ENCODE measurements at places on chromosomes 1 and 21.

DNA sequence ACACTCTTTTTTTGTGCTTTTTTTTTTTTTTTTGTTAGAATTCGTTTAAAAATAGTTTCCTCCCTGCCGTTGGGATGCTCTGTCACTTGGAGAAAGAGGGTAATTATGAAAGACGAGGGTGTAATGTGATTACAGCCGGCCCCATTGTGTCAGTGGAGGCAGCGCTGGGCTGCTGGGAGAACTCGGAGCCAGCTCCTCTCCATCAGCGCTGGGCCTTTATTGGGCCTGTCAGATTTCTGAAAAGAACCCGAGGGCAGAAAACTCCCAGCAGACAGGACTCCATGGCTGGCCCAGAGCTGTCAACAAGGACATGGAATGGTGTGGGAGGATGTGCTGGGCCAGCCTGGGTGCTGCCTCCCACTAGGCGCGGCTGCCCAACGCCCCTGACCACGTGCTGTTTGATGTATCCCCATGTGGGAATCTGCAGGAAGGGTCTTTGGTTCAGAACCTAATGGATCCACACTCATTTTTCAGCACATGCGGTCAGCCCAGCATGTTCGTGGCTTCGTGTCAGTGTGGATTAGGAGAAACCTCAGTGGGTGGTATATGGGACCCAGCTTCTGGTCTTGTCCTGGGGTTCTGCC lies 222.6 kb upstream of the KIAA0040 start:
- no peak for DNase-seq

DNA sequence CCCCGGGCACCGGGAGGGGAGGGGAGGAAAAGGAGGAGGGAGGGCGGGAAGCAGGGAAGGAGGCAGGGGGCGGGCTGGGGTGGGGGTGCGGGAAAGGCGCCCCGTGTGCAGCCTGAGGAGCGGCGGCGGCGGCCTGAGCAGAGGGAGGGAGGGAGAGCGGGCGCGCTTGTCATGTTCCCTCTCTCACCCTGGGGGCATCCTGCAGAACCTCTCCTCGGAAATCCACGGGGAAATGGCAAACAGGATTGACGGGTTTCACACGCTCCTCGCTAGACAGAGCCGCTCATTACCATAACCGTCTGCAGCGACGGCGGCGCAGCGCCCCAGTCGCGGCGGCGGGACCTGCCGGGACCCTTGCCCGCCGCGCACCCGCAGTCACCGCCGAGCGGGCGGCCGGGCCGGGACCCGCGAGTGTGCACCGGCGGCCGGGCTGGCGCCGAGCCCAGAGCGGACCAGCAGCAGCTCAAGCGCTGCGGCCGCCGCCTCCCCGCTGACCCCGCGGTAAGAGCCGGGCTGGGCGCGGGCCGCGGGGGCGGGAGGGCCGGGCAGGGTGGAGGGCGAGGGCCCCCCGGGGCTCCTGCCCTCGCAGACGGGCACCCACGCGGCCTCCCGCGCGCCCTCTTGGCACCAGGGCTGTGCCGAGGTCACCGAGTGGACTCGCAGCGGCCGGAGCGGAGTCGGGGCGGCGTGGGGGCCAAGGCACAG lies at the start of gene SERTAD4:
Gene SERTAD4, plus strand, starts transcription at position 286 of the 705 bp plus-strand sequence. CDS start 5,165 bp downstream, outside the sequence.
- no peak for DNase-seq

- no peak for DNase-seq
Measured at GRCh38 chr1:30461640-30462039, 261.7 kb downstream of the MATN1 start.

- no peak for DNase-seq
Measured at GRCh38 chr1:50527249-50527986, 104.2 kb upstream of the DMRTA2 start.

DNA sequence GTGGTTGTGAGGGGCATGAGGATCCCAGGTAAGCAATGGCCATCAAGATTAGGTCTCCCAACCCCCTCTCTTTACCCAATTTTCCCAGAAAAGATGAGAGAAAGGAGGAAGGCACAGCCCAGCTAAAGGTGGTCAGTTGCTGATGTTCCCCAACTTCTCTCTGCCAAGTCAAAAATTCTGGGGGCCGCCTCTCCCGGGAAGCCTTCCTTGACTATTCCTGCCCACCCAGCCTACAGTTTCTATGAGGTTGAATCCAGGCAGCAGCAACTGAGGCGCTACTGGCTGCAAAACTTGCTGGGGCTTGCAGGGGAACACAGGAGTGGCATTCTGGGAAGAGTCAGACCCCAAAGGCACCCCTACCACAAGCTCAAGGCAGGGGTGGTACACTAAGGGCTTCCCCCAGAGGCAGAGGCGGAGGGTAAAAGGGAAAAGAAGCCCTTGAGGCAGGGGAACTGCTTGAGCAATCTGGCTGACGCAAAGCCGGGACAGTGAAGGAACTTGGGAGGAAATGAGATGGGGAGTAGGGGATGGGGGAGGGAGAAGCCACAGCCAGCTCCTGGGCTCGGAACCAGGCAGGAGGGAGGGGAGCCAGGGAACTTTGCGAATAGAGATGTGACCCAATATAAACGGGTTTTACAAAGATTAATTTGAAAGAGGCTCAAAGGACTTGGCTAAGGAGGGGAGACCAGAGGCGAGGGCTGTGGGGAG lies 31.2 kb downstream of the SDC3 start:
- no peak for DNase-seq

DNA sequence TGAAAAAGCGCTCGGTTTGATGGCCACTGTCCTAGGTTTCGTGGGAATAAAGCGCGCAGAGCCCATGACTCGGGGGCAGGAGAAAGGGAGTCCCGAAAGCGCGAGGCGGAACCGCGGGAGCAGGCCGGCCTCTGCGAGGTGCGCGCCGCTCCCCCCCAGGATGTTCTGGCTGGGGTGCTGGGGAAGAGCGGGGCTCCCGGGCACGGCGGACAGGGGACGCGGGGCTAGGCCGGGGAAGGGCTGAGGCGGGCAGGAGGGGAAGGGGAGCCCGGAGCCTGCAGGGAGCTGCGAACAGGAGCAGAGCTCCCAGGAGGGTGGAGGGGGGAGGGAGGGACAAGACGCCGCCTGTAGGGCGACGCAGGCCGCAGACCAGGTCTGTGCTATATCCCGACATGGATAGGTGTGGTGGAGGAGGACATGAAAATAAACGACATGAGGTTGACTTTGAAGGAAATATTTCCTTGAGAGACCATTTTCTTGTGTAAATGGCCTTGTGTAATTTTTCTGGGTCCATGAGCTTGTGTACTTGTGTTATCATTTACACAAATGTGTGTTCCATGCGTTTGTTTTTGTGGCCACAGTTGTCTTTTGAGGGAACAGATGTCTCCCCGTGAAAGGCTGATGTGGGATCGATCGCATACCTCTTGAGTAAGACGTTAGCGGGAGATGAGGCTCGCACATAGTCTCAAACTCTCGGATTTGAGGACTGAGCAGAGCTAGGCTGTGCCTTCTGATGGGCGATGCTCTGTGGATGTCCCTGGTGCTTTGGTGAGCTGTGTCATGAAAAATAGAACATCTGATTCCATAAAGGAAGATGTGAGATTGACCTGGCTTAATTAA lies 1.3 kb downstream of the PCNT start:
- DNase-seq = peak; percentile 28

DNA sequence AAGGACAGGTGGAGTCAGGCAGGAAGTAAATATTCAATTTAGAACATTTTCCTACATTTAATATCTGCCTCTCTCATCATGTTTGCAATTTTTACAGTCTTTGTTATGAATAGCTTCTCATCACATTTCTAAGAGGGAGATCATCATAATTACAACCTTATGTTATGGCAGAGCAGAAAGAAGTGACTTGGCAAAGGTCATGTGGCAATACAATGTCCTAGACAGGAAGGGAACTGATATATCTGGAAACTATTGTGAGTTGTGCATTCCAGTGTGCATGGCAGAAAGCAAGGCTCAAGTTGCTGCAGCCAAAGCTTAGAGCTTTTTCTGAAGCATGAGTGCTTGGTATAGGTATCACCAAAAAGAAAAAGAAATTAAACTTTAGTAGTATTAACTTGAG lies 43.8 kb upstream of the PRRX1 start:
- no peak for DNase-seq

- DNase-seq = no peak
Measured at GRCh38 chr1:93223023-93223675, 42.6 kb downstream of the CCDC18 start.

DNA sequence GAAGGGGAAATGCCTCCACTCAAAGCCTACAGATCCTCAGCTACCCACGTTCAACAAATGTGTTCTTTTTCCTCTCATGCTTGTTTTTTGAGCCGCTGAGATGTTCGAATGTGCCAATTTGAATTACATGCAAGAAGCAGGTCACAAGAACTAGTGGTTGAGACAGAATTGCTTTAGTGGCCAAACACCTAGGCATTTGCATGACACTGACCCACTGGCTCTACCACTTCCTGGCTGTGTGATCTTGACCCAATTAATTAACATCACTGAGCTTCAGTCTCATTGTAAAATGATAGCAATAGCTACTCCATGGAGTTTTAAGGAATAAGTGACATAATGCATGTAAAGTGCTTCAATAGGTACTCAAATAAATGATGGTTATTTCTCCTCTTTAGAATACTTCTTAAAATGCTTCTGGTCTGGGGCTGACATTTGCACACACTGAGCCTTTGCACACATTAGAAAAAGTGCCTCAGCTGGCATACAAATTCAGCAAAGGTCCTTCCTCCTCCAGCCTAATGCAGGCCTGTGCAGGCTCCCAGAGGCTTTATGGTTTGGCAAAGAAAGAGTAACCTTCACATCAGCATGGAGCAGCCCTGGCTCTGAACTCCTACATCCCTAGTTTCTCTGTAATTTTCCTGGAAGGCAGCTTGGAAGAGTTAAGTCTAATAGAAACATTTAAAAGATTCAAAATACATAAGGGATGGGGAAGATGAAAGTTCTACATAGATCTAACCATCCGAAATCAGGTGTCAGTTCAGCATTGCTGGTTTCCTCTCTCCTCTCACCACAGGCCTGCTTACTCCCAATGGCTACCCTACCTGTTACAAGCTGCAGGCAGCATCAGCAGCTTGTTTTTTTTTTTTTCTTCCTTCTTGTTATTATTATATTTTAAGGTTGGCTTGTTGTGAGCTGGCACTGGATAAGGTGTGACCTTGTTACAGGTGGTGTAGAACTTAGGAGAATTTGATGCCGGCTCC lies 107.4 kb downstream of the TBX19 start:
- DNase-seq = no peak

DNA sequence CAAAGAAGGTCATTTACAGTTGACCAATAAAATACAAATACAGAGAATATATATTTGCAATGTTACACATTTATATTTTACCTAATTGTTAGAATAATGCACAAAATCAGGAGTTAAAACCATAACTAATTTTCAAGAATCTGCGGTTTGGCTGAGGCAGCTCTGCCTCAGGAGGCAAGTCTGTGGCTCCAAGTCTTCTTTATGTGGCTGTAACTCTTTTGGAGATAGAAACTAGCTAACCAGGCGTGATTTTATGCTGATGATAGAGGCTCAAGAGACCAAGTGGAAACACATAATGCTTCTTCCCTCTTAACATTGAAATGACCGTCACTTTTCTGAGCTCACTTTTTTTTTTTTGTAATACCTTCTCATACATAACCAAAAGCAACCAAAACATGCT lies 744.7 kb upstream of the CXADR start:
- no peak for DNase-seq

DNA sequence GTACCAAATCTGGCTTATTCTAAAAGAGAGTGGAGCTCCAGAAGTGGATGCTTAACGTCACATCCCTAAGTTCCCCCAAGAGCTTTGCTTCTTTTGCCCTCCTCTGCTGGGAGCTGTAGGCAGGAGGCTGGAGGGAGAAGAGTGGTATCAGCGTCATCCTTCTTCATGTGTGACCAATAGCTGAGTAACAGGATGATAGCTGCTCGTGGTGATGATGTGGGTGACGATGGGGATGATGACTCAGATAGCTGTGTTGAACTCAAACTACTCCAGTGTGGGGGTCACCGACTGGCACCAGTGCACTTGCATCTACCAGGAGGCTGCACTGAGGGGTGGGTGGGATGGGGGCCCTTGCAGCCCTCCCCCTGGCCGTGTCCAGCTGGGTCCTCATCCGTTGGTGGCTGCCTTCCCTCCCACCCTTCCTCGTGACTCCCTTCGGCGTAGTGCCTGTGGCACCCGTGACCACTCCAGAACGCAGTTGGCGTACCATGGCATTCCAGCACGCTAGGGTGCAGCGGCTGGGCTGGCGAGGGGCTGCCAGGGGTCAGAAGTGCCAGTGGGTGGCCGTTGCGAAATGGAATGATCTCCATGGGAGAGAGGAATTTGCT lies 1.1 kb downstream of the IGFN1 start:
- peak; percentile 29 for DNase-seq

- DNase-seq = no peak
Measured at GRCh38 chr1:34713443-34713842, 41.4 kb upstream of the GJB5 start.

DNA sequence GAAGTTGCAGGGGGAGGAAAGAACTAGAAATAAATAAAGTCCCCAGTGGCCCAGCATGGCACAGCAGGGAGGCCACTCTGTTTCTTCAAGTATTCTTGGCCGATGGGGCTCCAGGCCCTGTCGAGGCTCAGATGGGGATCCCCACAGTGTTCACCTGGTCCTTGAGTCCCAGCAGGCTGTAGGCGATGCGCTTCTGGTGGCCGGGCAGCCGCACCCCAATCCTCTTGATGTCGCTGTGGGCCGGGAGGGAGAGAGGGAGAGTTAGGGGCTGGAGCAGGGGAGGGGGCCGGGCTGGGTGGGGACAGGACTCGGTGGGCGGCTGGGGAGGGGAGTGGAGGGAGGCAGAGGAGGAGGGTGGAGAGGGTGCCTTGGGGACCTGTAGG lies 30.8 kb downstream of the EPHA2 start:
- no peak for DNase-seq

DNA sequence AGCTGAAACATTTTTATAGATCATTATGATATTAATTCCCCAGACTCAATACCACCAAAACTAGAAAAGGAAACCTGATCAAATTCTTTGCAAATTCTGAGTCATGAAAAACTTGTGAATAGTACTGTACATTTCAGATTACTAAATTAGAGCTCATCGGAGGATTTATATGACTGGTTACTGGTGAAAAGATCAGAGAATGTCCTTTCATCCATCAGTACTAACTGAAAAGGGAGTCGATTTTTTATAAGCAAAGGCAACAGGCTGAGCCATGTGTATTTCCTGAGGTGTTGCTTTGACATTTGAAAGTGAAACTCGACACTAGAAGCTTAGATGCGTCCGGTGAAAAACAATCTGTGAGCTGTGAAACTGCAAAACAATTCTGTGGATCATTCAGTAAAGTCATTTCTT lies 155.7 kb downstream of the TNFSF18 start:
- no peak for DNase-seq

- no peak for DNase-seq
Measured at GRCh38 chr1:6178751-6179563, 1.2 kb downstream of the CHD5 start.

GRCh38 chr1:229822026-229822425 lies 196.0 kb downstream of the URB2 start:
- no peak for DNase-seq

DNA sequence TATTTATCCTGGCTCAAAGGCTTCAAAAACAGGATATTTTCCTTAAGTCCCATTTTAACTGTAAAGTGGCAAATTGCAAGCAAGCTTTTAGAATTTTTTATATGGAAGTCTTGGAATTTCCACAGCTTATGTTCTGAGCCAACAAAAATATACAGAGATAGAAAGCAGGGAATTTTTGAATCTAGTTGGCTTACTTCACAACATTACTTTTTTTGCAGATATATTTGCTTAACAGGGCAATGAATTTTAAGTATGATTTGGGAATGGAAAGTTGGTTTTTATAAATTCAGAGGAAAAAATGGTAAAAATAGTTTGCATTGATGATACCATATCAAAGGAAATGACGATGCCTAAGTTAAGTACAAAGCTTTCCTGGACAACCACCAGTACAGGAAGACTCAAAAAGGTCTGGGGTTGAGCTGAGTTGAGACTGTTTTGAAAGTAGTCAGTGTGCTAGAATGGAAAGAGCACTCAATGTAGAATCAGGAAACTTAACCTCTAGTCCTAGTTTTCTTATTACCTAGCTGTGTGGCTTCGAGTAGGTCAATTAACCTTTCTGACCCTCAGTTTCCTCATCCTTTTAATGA lies 11.0 kb upstream of the VCAM1 start:
- DNase-seq = no peak
